ENCODE measurements at places on chromosomes 6 and 20. TPM values are rescaled to one million over a fixed set of nuclear protein-coding genes. Genes with fewer than 3 reads are reported as not detected.

FUT9 gene
- total RNA-seq: 0.27 TPM

DNA sequence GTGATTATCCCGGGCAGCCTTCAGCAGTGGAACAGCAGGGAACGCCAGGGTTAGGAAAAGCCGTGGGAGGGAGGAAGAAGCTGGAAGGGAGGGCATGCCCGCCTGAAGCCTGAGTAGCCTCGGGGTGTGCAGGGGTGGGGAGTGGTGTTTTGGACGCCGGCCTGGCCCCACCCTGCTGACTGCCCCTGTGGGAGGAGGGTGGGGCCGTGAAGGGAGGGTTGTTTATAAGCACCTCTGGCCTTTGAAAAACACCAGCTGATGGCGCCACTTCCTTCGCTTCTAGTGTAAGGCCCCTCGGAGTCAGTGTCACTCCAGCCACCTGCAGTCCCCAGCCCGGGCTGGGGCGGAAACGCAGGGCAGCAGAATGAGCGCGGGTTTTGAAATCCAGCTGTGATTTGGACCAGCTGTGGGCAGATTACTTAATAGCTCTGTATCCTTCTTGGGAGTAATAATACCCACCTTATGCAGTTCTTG, 52.8 kb upstream of the BMP6 start:
- DNase-seq: peak; percentile 82

DNA sequence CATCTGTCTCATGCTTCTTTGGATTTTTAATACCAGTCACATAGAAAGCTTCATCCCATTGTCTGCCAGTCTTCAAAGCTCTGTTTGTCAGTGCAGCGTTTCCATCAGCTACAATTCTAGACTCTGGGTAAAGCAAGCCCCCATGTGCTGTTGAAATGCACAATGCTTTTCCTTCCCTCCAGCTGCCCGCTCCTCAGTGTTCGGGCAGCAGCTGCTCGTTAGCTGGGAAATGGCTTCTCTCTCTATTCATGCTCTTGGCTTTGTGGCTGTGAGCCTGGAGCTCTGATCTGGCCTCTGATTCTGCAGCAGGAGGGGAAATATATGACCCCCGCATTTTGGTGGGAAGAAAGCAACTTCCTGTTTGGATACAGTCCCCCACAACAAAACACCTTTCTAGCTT, 213.0 kb upstream of the CDYL start:
- no peak for DNase-seq

DNA sequence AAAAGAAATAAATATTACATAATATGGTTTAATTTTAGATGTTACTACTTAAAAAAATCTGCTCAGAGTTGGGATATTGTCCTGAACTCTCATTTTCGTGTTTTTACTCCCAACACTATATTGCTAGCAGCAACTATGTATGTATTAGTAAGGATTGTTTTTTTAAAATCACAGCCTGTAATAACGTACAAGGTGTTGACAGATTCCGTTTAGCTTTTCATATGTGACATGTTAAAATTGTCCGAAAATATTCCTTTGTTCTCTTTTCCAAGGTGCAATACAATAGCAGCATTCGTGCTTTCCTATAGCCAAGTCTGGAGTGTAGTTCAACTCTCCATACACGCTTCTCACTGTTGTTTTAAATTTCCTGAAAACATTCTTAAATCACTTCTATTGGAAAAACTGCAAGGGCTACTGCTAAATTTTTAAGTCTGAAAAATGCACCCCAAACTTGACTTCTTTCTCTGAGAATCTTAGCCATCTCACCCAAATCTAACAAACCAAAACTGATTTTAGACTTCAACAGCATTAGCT, 59.0 kb upstream of the HFE start:
- DNase-seq: no peak

DNA sequence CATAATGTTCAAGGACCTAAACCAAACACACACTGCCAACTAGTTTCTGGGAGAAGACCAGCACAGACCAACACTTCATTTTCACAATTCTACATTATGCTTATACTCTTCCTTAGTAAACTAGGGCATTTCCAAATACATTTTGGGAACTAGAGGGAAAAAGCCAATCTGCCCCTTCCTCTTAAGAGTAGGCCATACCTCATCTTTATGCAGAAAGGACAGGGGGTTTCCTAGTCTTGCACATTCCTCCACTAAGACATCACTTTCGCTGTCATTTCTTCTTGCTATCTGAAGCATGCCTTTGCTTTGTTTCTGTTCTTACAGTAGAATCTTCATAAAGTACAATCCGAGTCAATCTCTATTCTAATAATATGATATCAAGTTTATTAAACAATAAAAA, 105.7 kb downstream of the SMLR1 start:
- DNase-seq: no peak

DNA sequence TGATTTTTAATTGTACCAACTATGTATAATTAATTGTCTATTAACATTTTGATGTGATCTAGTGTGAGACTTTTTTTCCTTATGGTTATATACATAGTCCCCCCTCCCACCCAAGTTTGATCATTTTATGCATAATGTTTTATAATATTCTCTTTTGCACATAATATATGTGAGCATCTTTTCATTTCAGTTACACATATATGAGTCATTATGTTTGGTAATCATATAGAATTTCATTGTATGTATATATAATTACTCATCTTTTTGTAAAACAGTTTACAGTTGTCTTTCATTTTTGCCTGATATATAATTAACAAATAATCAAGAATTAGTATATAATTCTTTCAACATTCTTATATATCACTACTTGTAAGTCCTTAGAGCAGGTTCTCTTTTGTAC, 15.0 kb downstream of the RWDD1 start:
- no peak for DNase-seq

DNA sequence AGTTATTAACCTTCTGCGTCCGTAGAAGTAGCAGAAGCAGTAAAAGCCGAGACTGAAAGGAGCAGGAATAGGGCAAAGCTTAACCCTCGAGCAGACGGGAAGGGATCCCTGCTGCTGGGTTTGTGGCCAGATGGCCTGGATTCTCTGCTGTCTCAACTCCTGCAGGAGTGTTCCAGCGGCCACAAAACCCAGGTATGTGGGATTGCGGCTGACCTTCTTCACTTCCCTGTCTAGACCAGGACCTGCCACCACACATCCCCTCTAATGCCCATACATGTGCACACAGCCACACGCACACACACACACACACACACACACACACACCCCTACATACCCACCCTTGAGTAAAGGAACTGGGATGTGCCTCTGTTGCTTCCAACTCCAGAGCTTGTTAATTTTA, 33.1 kb upstream of the TNFRSF21 start:
- no peak for DNase-seq

- DNase-seq: no peak
Observed at GRCh38 chr6:108580646-108581045, 19.9 kb downstream of the FOXO3 start.

GRCh38 chr20:50449738-50450492, 60.3 kb upstream of the PTPN1 start:
- no peak for DNase-seq

GRCh38 chr6:143952060-143952778, 55.8 kb downstream of the PLAGL1 start:
- DNase-seq: no peak

DNA sequence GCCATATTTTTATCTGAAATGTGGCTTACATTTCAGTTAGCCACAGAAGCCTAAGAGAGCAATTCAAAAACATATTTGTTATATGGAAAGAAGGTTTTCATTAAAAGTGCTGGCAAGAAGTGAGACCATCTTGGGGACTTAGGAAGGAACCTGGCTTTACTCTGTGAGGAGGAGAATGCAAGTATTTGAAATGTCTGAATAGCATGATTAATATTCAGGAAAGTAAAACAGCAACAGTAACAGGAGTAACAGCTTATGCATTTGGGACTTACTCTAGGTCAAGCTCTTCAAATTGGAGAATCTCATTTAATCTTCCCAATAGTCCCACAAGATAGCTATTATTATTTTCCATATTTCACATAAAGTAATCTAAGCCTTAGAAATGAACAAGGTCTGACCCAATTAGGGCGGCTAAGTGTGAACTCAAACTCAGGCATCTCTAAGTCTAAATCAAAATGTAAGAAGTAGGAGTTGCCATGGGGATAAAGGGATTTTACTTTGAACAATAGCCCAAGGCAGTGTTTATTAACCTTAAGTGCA, 816.5 kb downstream of the BCKDHB start:
- no peak for DNase-seq

- no peak for DNase-seq
Observed at GRCh38 chr6:6434151-6434550, 113.7 kb upstream of the F13A1 start.
